ENCODE measurements at places on chromosomes 13 and 19.

DNA sequence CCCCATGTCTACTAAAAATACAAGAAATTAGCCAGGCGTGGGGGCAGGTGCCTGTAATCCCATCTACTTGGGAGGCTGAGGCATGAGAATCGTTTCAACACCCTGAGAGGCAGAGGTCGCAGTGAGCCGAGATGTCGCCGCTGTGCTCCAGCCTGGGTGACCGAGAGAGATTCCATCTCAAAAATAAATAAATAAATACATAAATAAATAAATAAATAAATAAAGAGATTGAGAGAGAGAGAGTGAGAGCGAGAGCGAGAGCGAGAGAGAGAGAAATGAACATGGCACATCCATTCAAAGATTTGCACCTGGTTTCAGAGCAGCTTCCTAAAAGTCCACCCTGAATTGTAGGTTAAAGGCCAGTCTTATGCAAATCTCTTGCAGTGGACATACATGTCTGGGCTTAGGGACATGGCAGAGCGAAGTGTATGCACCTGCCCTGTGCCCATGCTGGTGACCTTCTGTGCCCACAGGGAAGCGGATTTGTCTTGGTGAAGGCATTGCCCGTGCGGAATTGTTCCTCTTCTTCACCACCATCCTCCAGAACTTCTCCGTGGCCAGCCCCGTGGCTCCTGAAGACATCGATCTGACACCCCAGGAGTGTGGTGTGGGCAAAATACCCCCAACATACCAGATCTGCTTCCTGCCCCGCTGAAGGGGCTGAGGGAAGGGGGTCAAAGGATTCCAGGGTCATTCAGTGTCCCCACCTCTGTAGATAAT is 42.3 kb upstream of the CYP2B6 start:
- no peak for DNase-seq

DNA sequence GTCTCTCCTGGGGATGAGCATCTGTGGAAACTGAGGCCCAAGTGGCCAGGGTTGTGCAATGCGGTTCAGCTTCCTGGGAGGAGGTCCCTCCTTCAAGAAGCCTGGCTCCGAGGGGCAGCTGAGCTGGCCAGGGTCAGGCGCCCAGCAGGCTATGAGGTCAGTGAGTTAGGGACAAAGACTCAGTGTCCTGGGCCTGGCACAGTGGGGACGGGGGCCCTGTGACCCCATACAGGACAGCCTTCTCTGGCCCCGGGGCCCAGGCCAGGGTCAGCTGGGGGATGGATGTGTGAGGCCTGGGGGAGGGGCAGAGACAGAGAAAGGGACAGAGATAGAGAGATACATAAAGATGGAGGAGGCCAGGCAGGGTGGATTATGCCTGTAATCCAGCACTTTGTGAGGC is 3.0 kb upstream of the IL12RB1 start:
- DNase-seq: no peak

DNA sequence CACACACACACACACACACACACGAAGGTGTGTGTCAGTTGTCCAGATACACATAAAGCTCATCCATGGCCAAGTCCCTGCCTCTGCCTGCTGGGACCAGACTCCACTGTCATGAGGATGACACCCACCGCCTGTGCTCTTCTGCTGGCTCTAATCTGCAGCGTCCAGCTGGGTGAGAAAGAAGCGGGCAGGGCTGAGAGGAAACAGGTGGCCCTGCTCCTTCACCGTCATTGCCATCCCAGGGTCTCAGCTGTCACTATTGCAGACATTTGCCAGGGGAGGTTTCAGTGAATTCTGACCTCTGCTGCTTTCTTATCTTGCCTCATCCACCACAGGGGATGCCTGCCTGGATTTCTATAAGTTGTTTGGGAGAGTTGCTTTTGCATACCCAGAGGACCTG is 31.4 kb downstream of the SCGB2B2 start:
- DNase-seq: no peak

DNA sequence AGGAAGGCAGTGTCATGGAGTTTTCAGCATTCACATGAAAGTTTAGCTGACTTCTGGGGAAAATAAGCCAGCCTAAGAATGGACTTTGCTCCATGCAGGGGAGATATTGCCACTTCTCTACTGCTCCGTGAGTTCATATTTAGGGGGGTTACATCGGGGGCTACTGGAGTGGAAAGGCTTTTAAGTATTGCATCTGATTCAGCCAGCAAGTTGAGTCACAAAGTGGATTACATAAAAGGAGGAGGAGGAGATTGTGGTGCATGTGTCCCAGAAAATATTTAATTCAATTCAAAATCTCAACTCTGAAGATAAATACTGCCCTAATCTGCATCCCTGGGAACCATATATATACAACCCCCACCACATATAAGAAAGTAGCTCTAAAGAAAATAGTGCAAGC is 617.2 kb downstream of the DCT start:
- peak; percentile 49 for DNase-seq

DNA sequence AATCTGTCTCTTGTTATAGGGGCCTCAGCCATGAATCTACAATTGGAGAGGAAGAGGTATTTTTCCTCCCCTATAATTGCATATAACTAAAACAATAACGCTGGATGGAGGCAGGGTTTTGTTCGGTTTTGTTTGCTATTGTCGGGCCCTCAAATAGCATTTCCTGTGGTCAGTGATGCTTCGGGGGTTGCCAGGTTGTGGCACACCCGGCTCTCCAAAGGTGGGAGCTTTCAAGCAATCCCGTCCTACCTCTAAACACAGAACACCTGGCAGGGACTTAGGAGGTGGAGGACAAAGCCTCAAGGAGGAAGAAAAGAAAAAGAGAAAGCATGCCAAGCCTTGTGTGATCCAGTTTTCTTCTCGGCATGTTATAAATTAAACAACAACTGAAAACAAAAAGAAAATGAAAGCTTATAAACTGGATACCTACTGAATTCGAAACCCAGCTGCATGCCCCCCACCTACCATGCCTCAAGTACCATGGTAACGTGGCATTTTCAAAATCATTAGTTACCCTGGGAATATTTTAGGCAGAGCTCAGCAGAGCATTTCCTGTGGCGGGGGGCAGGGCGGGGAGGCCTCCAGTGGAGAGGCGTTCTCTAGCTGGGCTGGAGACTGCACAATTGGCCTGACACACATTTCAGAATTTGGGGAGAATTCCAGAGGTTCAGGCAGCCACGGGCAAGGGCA is 213.8 kb downstream of the DCLK1 start:
- no peak for DNase-seq
